ENCODE measurements at places on chromosomes 11 and 22.

DNA sequence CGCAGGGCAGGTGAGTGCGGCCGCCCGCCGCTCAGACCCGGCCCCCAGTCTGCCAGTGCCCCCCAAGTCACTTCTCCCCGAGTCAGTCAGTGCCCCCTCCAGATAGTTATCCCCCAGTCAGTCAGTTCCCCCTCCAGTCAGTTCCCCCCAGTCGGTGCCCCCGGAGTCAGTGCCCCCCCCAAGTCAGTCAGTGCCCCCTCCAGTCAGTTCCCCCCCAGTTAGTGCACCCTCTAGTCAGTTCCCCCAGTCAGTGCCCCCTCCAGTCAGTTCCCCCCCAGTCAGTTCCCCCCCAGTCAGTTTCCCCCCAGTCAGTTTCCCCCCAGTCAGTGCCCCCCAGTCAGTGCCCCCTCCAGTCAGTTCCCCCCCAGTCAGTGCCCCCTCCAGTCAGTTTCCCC, 411 bp downstream of the PPP6R2 start:
- no peak for ATAC-seq

DNA sequence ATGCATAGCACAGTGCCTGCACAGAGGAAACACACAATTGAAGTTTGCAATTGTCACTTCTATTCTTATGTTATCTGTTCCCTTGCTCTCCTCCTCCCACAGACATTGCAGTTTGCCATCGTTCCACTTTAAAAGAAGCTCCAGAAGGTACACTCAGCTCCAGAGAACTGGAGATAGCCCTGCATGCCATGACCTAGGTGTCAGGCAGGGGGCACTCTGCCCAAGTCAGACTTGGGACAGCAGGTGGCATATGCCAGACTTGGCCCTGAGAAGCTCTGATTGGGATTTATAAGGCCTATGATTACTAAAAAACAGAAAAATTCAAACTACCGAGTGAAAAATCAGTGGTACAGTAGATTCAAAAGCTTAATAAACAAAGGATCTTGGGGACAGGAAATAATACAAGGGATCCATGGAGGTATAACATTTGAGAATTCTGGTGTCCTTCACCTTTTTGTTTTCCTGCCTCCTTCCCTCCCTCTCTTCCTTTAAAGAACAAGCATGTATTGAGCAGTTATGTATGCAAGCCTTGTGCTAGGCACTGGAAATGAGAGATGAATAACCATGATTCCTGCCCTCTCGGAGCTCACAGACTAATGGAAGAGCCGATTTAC, 40.0 kb downstream of the TENM4 start:
- no peak for ATAC-seq

GRCh38 chr11:126102436-126102981, 39.8 kb upstream of the CDON start:
- ATAC-seq, result no peak

GRCh38 chr11:36774603-36775002, 176.6 kb upstream of the RAG2 start:
- ATAC-seq, result no peak

DNA sequence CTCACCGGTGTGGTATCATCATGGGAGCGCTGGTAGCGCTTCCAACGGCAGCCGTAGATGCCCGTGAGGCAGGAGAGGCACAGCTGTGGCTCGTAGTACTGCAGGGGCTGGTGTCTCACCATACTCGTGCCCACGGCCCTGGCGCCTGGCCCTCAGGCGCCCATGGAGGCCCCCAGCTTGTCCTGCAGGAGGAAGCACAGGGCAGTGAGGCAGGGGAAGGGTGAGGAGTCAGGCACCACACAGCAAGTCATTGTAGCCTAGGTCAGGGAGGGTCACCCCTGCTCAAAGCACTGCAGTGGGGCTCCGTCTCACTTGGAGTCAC, 44.6 kb upstream of the KLHL35 start:
- ATAC-seq, result no peak

DNA sequence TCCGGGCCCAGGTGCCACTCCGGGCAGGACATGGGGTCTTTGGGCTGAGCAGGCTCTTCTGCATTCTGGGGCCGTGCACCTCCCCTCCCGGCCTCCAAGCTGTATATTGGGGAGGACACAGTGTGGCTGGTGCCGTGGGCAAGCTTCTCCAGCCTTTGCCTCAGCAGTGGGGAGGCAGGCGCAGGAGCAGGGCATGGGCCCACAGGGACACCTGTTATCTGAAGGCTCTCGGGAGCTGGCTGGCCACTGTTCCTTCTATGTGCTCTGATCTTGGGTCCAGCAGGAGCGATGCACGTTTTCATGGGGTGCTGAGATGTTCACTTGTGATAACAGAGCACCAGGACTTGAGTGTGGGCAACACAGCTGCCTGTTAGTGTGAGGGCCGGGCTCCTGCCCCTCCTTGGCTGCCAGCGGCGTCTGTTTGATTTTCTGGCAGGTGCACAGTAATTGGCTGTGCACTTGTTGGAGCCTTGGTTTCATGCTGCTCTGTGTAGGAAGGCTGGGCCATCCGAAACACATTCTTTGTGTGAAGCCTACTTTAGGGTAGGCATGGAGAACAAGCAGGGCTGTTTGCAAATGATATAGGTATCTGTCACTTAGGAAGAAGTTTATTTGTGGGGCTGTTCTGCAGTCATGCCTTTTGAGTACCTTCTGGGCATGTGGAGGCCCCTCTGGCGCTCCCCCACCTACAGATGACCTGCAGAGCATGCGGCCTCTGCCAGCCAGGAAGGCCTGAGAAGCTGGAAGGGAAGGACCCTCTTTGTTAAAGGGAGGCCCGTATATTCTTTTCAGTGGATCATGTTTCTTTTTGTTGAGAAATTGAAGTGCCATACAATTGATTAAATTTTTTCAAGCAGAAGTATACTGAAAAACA, 201.5 kb downstream of the TBC1D22A start:
- ATAC-seq, result no peak

- no peak for ATAC-seq
Measured at GRCh38 chr11:25247336-25247735, 750.5 kb downstream of the LUZP2 start.

DNA sequence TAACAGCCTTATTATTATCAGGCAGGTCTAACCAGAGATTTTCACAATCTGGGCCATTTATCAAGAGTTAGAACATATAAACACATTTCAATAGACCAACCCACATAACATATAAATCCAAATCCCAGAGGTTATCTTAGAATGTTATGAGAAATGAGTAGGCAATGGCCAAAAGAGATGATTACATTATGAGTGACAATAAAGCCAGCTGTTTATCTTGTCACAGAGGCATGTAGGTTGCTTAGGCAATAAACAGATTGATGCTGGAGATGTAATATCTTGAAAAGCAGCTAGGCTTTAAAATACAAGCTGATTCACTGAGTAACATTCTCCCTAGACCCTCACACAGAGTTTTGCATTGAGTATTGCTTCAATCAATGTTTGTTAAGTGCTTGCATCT, 148.5 kb upstream of the SESN3 start:
- ATAC-seq, result no peak

GRCh38 chr22:37633089-37633624, 6.3 kb upstream of the SH3BP1 start:
- ATAC-seq, result peak; percentile 51

DNA sequence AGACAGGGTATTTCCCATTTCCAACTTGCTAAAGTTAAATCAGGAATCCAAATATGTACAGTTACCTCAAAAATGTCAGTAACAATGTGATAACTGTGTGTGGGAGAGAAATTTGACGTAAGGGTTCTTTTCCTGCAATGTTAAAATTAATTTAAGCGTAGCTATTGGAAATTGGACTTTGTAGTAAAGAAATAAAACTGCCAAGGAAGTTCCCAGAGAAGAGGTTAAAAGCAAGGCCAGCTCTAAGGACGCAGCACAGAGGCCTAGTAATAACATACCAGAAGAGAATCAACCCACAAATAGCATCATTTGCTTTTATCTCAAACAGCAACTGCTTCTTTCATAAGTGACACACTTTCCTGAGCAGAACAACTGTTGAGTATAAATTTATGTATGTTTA, 36.8 kb upstream of the GRIA4 start:
- ATAC-seq, result no peak

GRCh38 chr22:46104170-46104880, 46.0 kb upstream of the PPARA start:
- ATAC-seq, result no peak

All from activated CD4-positive, CD25-positive, alpha-beta regulatory T cell treated with anti-CD3 and anti-CD28 coated beads, Interleukin-2, amount 50 U/mL, for 24 hours (primary cell).